ENCODE measurements at places on chromosomes 2 and 18.

DNA sequence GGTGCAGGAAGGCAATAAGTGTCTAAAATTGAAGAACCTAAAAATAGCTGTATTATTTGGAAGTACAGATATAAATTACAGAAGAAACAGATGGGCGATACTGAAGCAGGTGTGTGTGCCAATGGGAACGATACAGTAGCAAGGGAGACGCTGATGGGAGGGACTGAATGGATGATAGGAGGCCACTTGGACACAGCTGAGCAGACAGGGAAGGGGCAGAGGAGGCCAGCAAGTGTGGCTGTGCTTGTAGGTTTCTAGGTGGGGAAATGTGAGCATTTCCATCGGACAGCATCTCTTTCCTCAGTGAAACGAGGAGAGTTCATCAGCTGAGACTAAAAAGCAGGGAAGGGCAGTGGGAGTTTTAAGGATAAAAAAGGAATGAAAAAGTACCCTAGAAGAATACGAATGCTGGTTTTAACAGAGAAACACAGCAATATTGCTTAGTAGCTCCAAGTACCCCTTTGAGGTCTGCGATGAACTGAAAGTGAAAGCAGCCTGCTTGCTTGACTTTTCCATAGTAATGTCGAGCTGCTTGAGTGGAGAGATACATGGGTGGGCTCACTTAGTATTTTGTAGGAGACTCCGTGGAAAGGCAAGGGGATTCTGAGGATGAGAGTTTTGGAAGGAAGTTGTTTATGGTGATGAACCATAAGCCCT lies 91.7 kb upstream of the EPC2 start:
- no peak for DNase-seq

DNA sequence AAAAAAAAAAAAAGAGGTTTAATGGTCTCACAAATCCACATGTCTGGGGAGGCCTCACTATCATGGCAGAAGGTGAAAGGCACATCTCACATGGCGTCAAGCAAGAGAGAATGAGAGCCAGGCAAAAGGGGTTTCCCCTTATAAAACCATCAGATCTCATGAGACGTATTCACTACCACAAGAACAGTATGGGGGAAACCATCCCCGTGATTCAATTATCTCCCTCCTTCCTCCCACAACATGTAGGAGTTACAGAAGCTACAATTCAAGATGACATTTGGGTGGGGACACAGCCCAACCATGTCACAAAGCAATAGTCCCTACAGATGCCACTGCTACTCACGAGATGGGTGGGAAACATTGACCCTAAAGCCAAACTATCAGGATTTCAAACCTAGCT lies 392.7 kb upstream of the ID2 start:
- DNase-seq, result no peak

GRCh38 chr2:19540739-19541525 lies 182.5 kb upstream of the OSR1 start:
- DNase-seq, result peak; percentile 59

- no peak for DNase-seq
Observed at GRCh38 chr2:116692988-116693387, 1121.5 kb upstream of the DDX18 start.

- no peak for DNase-seq
Observed at GRCh38 chr2:26273501-26273900, 28.8 kb downstream of the HADHB start.

GRCh38 chr2:27428213-27428977 lies at the start of gene NRBP1:
NRBP1 (plus strand) TSS chr2:27428631; CDS start chr2:27433274, 4,643 bp downstream.
- peak; percentile 96 for DNase-seq

GRCh38 chr2:233443511-233444183 lies 89.4 kb downstream of the DGKD start:
- DNase-seq, result peak; percentile 90

DNA sequence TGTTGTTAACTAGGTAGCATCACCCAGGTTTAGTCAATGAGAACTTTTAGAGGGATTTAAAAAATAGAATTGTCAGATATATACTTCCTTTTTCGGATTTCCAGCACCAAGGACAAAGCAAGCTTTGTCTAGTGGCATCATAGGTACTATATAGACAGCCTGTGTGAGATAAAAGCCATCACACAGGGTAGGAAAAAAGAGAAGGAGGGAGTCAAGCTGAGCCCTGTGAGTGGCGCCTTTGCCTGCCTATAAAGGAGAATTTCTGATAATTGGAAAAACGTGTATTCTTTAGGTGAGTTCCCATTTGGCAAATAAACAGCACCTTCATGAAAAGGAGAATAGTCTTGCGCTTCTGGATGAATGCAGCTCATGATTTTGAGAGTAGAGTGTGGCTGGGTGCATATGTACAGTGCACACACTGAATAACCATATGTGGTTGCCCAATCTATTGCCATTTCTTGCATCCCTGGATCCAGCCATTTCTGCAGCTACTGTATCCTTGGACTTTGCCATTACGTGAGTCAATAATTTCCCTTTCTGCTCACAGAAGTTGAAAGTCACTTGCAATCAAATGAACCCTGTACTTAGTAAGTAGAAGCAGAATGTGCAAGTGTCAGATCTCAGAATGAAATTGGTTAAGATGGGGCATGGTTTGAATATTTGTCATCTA lies 559.9 kb upstream of the MEX3C start:
- no peak for DNase-seq

DNA sequence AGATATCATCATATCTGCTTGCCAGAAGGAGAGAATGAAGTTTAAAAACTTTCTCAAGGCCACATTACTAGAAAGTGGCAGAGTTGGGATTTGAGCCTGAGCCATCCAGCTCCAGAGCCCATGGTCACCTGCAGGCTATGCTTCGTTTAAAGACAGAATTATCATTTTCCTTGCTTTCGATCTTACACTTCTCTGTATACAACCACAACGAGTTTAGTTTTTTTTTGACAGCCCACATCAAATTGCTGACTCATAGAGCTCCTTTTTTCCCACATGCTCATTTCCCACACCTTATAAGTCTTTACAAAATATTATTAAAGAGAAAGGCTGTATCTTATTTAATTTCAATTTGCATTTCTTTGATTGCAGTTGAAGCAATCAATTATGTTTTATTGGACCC lies 6.5 kb downstream of the PLEK start:
- DNase-seq, result no peak

DNA sequence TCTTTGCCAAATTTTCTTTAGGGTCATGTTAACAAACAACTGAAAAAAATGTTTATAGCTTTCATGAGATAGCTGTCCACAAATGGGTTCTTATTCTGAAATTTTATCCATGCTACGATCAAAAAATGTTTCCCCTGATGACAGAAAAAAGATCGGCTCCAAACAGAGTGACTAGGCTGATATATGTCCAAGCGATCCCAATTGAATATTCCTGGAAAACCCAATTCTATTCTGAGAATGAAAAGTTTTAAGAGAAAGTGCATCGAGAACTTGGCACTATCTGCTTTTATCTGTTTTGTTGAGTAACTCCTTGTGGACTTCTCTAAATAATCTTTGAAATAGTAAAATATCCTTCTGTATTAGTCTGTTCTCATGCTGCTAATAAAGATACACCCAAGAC lies 19.1 kb downstream of the KCNE4 start:
- DNase-seq, result no peak

- DNase-seq, result no peak
Observed at GRCh38 chr2:41837610-41838009, 210.2 kb upstream of the PKDCC start.

DNA sequence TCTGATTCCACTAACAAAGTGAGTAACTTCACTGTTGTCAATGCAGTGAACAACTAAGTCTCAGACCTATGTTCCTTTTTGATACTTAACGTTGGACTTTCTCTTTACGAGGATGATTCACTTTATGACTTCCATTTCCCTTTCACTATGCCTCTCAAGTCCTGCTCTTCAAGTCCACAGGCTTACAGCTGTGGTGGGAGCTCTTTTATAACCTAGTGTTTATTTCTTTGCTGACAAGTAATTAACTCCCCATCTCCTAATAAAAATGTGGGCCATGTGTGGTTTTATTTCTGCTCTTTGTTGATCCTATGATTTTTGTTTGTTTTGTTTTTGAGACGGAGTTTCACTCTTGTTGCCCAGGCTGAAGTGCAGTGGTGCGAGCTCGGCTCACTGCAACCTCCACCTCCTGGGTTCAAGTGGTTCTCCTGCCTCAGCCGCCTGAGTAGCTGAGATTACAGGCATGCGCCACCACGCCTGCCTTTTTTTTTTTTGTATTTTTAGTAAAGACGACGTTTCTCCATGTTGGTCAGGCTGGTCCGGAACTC lies 142.1 kb downstream of the USP34 start:
- DNase-seq, result peak; percentile 36

GRCh38 chr18:35343936-35344735 lies at the start of gene ZNF24:
ZNF24 (minus strand) TSS chr18:35344420; CDS start chr18:35340650, 3,770 bp downstream.
- peak; percentile 72 for DNase-seq

DNA sequence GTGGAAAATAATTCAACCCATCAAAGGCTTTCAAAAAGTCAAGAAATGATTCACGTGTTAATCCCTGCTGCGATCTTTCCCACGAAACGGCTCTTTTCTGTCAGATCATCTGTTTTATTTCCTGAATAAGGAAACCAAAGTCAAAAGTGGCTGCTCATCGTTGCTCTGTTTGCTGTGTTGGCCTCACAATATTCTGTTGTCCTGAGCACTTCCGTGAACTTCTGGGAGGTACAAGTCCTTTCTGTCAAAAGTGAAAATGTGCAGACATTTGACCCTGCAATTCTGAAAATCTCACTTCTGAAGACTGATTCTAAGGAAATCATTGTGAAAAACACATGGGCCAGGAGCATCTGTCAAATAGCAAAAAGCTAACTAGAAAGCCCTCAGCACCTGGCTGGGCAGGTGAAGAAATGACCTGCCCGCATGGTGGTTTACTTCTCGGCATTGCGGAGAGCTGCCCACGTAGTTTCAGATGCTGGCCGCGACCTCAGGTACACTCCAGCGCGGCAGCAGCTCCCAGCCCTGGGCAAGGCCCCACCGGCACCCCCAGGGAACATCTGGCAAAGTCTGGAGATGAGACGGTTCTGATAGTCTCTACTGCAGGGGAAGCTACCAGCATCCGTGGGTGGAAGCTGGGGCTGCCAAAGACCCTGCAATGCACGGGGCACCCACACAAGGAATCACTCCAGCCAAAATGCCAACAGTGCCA lies 31.9 kb upstream of the GPC1 start:
- DNase-seq, result no peak

- DNase-seq, result no peak
Observed at GRCh38 chr18:44946529-44947113, 265.9 kb downstream of the SETBP1 start.

GRCh38 chr18:62976227-62976626 lies 260.9 kb downstream of the PHLPP1 start:
- DNase-seq, result no peak

- peak; percentile 28 for DNase-seq
Observed at GRCh38 chr2:174778085-174778981, 14.1 kb upstream of the CHRNA1 start.

- no peak for DNase-seq
Observed at GRCh38 chr2:241149675-241149924, 328 bp upstream of the PASK start.

GRCh38 chr18:58132595-58133261 lies 88.7 kb downstream of the NEDD4L start:
- DNase-seq, result no peak

GRCh38 chr2:222861411-222862105 lies 722 bp downstream of the ACSL3 start:
- DNase-seq, result no peak

DNA sequence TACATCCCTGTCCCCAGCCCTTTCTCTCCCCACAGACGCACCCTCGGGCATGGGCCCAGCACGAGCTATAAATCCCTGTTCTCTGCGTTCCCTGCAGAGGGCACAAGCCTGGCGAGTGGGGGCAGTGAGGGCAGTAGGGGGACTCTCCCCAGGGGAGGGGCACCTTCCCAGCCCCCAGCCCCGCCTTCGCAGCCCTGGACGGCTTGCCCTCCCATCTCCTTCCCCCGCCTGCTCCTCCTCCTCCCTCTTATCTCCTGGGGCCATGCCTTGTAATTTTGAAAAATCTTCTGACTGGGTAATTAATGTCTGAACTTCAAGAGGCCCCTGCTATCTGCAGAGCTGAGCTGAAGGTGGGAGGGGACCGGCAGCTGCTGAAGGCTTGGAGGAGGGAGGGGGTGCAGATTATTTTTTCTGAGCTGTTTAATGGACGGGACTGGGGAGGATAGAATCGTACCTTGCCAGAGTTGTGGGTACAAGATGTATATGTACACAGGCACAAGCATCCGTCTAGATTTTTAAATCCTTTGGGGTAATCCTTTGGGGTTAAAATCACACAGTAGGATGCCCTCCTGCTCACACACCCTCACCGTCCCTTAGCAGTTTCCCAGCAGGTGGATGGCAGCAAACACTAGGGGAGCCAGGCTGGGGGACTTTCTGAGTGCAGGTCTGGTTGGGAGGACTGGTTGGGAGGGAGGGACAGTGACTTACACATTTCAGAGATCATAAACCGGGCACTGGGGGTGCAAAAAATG lies 121.9 kb downstream of the SMAD7 start:
- no peak for DNase-seq

GRCh38 chr2:181104512-181105115 lies 124.2 kb downstream of the UBE2E3 start:
- DNase-seq, result peak; percentile 17

- DNase-seq, result no peak
Observed at GRCh38 chr18:77234504-77235365, 14.9 kb upstream of the GALR1 start.

- DNase-seq, result no peak
Observed at GRCh38 chr18:3608488-3608887, 158.5 kb downstream of the TGIF1 start.

GRCh38 chr2:169933124-169933711 lies 106.0 kb downstream of the UBR3 start:
- peak; percentile 24 for DNase-seq

DNA sequence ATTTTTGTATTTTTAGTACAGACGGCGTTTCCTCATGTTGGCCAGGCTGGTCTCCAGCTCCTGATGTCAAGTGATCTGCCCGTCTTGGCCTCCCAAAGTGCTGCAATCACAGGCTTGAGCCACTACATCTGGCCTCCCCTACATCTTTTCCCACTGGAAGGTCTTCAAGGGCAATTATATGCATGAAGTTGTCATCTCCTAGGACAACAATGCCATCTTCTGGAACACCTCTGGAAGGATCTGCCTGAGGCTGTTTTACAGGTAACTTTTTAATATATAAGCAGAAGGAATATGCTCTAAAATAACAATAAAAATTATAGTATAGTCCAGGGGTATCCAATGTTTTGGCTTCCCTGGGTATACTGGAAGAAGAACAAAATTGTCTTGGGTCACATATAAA lies 321.4 kb downstream of the AFF3 start:
- no peak for DNase-seq

Data from HTR-8/SVneo (cell line).